ENCODE measurements at places on chromosomes 4 and X. TPM values are rescaled to one million over a fixed set of nuclear protein-coding genes. Genes with fewer than 3 reads are reported as not detected.

DNA sequence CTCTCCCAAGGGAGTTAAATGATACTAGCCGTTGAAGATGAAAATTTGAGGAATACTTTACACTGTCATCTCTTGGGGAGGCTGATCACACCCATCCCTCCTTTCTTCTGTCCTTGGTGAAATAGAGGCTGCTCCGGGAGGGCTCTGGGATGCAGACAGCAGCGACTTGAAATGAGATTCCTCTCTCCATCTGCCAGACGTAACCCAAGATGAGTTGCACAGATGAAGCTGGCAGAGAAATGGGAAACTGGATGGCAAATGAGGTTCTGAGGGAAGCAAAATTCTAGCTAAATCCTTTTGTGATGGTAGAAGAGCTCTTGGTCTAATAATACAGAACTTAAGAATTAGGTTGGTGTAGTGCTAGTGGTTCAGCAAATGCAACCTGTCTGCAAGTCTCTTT, 201.4 kb downstream of the AASDH start:
- H3K4me1 ChIP-seq: no peaks in the 10 kb centered on the region
- no peaks in the 10 kb centered on the region for H3K36me3 ChIP-seq
- no peaks in the 10 kb centered on the region for H3K27me3 ChIP-seq
- no peak overlapping the region for H3K4me3 ChIP-seq
- H3K27ac ChIP-seq: no peak overlapping the region

Gene HHIP
- 4.7 TPM for total RNA-seq

Gene F11
- 3.5 TPM for total RNA-seq

Gene ENOX2
- 9.7 TPM for total RNA-seq

GRCh38 chr4:153916273-153916755, 127.4 kb upstream of the SFRP2 start:
- H3K27ac ChIP-seq: no peak overlapping the region
- H3K36me3 ChIP-seq: no peaks in the 10 kb centered on the region
- no peak overlapping the region for H3K4me3 ChIP-seq
- DNase-seq: no peak

Gene SLIT2
- 4.3 TPM for total RNA-seq

DNA sequence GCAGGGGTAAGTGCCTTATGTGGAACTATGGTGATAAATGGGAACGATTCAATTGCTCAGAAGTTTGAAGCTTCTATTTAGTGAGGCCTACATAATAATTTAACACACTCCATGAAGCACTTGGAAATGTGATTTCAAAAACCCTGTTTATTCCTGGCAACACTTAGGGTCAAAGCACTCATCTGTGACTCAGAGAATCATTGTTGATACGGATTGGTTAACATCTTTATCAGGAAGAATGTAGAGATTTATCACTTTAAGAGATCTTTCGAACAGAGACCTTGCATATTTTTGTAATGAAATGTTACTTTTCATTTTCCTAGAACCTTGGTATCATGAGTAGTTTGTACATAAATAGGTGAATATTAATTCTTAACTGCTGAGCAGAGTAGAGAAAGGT, 269.1 kb upstream of the SLIT2 start:
- no peak for DNase-seq
- no peaks in the 10 kb centered on the region for H3K36me3 ChIP-seq
- no peaks in the 10 kb centered on the region for H3K4me1 ChIP-seq
- H3K4me3 ChIP-seq: no peak overlapping the region
- H3K27me3 ChIP-seq: no peaks in the 10 kb centered on the region

DNA sequence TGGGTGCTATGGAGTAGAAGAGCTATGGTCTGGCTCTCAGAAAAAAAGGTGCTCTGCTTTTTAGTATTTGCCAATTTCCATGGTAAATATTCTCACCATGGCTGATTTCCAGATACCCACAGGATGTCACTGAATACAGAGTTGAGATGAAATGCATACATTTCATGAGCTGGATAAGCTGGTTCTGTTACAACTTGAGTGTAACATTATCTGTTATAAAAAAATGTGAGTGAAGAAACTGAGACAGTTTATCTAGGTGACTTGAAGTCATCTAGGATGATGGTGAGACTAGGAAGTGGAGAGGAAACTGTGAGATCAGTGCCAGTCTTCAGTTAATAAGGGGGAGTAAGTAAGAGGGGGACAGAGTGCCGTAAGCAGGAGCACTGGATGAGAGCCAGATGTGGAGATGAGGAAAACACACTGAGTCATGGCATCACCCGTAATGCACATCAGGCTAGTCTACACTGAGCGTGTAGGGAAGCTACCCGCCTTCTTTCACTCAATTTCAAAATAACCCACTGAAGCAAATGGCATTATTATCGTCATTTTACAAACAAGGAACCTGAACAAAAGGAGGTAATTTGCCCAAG, 5.0 kb downstream of the HPSE start:
- H3K4me1 ChIP-seq: no peaks in the 10 kb centered on the region
- no peak overlapping the region for H3K27ac ChIP-seq

GRCh38 chrX:119015407-119016237, 41.2 kb downstream of the LONRF3 start:
- H3K27ac ChIP-seq: peak overlapping the region; percentile 25
- H3K36me3 ChIP-seq: peaks cover 19% of the 10 kb centered on the region
- no peaks in the 10 kb centered on the region for H3K4me1 ChIP-seq
- H3K27me3 ChIP-seq: no peaks in the 10 kb centered on the region
- H3K4me3 ChIP-seq: no peak overlapping the region

DNA sequence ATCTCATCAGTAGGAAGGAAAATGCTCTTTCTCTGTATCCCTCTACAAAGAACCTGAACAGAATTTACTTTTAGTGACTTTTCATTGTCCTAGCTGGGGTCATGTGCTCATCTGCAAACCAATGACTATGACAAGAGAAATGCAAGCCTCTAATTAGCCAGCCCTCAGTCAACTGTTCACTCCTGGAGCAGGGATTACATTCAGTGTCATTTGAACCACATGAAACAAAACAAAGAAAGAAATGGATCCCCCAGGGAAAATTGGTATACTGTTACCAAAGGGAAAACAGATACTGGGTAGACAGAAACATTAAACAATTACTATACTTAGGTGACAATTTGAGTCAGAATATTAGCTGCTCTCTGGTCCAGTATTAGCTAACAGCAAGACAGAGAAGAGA, 173.6 kb downstream of the RCHY1 start:
- H3K27ac ChIP-seq: no peak overlapping the region
- DNase-seq: no peak
- no peaks in the 10 kb centered on the region for H3K4me1 ChIP-seq
- H3K4me3 ChIP-seq: no peak overlapping the region
- H3K27me3 ChIP-seq: no peaks in the 10 kb centered on the region

- H3K27ac ChIP-seq: no peak overlapping the region
- DNase-seq: no peak
- H3K27me3 ChIP-seq: no peaks in the 10 kb centered on the region
- no peaks in the 10 kb centered on the region for H3K36me3 ChIP-seq
- no peak overlapping the region for H3K4me3 ChIP-seq
These were observed 138.0 kb downstream of the RBMX2 start for GRCh38 chrX:130539721-130540321.

GRCh38 chr4:139243448-139244365, 36.3 kb downstream of the MGARP start:
- H3K4me3 ChIP-seq: no peak overlapping the region
- no peak overlapping the region for H3K27ac ChIP-seq
- H3K4me1 ChIP-seq: no peaks in the 10 kb centered on the region
- no peaks in the 10 kb centered on the region for H3K36me3 ChIP-seq
- no peaks in the 10 kb centered on the region for H3K27me3 ChIP-seq
- no peak for DNase-seq

- no peak for DNase-seq
- H3K36me3 ChIP-seq: no peaks in the 10 kb centered on the region
- H3K4me1 ChIP-seq: no peaks in the 10 kb centered on the region
- no peaks in the 10 kb centered on the region for H3K27me3 ChIP-seq
- no peak overlapping the region for H3K4me3 ChIP-seq
- H3K27ac ChIP-seq: no peak overlapping the region
These were observed 50.8 kb upstream of the ELF2 start for GRCh38 chr4:139227729-139228404.

Gene S100G
- not detected for total RNA-seq

DNA sequence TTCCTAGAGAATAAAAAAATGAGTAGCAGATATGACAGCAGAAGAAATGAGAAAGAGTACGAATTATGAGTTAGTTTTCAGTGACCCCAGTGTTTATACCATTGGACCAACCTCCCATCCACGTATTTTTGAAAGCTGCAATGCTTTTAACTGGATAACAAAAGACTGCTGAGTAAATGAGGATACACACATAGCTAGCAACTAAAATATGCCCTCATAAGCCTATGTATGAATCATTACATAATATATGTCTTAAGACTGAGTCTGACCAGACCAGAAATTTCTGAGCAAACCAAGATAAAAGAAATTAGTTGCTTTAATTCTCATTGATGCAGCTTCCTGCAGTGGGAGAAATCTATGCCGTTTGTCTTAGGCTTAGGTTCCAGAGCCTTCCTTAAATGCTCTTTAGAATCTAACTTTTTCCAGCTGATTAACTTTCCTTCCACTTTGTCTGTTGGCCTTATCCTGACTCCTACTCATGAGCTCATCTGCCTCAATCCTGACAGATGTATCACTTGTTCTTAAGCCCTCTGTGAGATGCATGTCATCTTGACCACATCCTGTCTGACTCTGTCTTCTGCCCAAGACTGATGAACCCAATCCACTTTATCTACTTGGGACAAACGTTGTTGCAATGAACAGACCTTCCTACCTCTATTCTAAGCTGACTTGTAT, 301.4 kb upstream of the AADAT start:
- H3K36me3 ChIP-seq: no peaks in the 10 kb centered on the region
- no peaks in the 10 kb centered on the region for H3K27me3 ChIP-seq
- H3K4me1 ChIP-seq: no peaks in the 10 kb centered on the region
- no peak for DNase-seq
- no peak overlapping the region for H3K4me3 ChIP-seq
- H3K27ac ChIP-seq: no peak overlapping the region

Gene KLB
- 0.66 TPM for total RNA-seq

Gene RPS3A
- total RNA-seq: 3,561 TPM

Gene PABPC4L
- not detected for total RNA-seq

- H3K27ac ChIP-seq: no peak overlapping the region
- no peaks in the 10 kb centered on the region for H3K27me3 ChIP-seq
- H3K36me3 ChIP-seq: no peaks in the 10 kb centered on the region
- no peak for DNase-seq
- no peaks in the 10 kb centered on the region for H3K4me1 ChIP-seq
These were observed 6.4 kb downstream of the TRO start for GRCh38 chrX:54926978-54927377.

Gene GRPR
- total RNA-seq: not detected

GRCh38 chrX:64204252-64204651, 1.3 kb downstream of the AMER1 start:
- no peaks in the 10 kb centered on the region for H3K4me1 ChIP-seq
- no peaks in the 10 kb centered on the region for H3K27me3 ChIP-seq
- peak overlapping the region; percentile 73 for H3K4me3 ChIP-seq
- H3K36me3 ChIP-seq: no peaks in the 10 kb centered on the region
- H3K27ac ChIP-seq: peak overlapping the region; percentile 95

Gene GAR1
- total RNA-seq: 4.9 TPM

DNA sequence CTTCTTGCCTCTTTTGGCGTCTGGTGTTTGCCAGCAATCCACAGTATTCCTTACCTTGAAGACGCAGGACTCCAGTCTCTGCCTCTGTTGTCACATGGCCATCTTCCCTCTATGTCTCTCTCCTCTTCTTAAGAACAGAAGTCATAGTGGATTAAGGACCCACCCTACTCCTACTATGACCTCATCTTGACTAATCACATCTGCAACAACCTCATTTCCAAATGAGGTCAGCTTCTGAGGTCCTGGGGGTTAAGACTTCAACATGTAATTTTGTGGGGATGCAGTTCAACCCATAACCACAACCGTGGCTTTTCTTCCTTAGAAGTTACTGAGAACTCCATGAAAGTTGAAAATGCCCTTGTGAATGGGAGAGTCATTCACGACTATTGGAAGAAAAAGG, 23.3 kb downstream of the TLR8 start:
- H3K4me1 ChIP-seq: no peaks in the 10 kb centered on the region
- no peak overlapping the region for H3K27ac ChIP-seq
- no peaks in the 10 kb centered on the region for H3K27me3 ChIP-seq
- H3K4me3 ChIP-seq: no peak overlapping the region
- H3K36me3 ChIP-seq: no peaks in the 10 kb centered on the region
- no peak for DNase-seq

Gene CT45A3
- not detected for total RNA-seq

DNA sequence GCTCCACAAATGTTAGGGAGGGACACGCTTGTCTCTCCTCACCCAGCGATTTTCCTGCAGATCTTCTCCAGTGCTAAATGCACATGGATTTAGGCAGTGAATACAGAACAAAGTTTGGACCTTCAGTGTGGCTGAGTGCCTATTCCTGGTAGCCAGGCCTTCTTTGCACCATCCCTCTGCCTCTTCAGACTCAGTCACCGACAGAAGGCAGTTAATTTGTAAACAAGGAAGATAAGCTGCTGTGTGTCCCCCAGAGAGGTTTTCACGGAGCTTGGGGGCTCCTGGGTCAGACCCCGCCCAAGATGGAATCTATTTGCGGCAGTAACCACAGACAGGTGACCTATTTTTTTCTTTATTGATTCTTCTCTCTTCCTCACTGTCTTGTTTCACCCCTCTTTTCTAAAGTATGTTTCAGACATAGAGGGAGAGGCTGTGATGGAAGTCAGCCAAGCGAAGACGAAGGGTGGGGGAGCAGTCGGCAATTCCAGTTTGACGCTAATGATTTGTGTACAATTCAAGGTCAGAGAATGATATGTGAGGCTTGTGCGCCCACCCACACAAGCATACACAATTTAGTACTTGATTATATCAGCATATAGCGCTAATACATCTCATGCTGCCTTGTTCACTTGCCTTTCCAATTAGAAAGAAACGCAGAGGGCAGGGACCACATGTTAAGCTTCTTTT, 200.8 kb downstream of the MGST2 start:
- no peaks in the 10 kb centered on the region for H3K36me3 ChIP-seq
- H3K27ac ChIP-seq: no peak overlapping the region
- no peaks in the 10 kb centered on the region for H3K27me3 ChIP-seq
- H3K4me1 ChIP-seq: no peaks in the 10 kb centered on the region

Gene CSN3
- total RNA-seq: not detected

GRCh38 chrX:153725039-153725831, 579 bp downstream of the ABCD1 start:
- H3K4me1 ChIP-seq: peaks cover 52% of the 10 kb centered on the region
- H3K27ac ChIP-seq: peak overlapping the region; percentile 92
- peak overlapping the region; percentile 64 for H3K4me3 ChIP-seq
- H3K27me3 ChIP-seq: no peaks in the 10 kb centered on the region

- DNase-seq: no peak
- H3K4me1 ChIP-seq: no peaks in the 10 kb centered on the region
- no peaks in the 10 kb centered on the region for H3K36me3 ChIP-seq
- H3K4me3 ChIP-seq: no peak overlapping the region
These were observed 13.6 kb upstream of the FREM3 start for GRCh38 chr4:143713955-143714625.

- H3K4me1 ChIP-seq: no peaks in the 10 kb centered on the region
- no peak overlapping the region for H3K27ac ChIP-seq
- peaks cover 19% of the 10 kb centered on the region for H3K36me3 ChIP-seq
- H3K27me3 ChIP-seq: no peaks in the 10 kb centered on the region
- no peak for DNase-seq
These were observed 33.5 kb downstream of the HPF1 start for GRCh38 chr4:169724260-169724659.

GRCh38 chr4:25563071-25563564, 92.5 kb upstream of the SLC34A2 start:
- no peaks in the 10 kb centered on the region for H3K36me3 ChIP-seq
- no peak overlapping the region for H3K4me3 ChIP-seq
- no peak overlapping the region for H3K27ac ChIP-seq
- H3K4me1 ChIP-seq: no peaks in the 10 kb centered on the region

Data from Peyer's patch (tissue), 4 donors.